Activated CD4-positive, CD25-positive, alpha-beta regulatory T cell (primary cell): ENCODE measurements at places on chromosomes 3 and 15.

GRCh38 chr15:67977414-67978089 is 76.6 kb upstream of the PIAS1 start:
- no peak for DNase-seq

DNA sequence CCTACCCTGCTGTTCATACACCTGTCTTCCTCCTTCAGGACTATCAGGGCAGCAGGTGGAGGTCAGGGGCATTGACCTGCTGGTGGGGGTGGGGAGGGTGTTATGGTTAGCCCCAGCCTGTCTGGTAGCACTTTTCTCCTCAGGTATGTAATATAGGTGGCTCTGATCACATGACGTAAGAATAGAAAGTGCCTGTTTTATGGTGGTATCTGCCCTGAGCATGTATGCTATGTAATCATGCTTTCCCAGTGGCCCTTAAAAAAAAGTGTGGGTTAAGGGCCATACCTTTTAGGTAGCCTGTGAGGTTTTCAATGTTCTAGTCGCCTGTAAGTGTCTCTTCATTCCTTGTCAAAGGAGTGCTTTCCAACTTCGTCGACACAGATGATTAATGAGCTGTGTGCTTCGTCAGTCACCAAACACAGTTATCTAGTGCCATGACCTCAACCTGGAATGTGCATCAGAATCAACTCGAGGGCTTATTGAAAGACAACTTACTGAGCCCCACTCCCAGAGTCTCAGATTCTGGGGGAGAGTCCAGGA is 86.3 kb downstream of the KLHL25 start:
- DNase-seq, result no peak

DNA sequence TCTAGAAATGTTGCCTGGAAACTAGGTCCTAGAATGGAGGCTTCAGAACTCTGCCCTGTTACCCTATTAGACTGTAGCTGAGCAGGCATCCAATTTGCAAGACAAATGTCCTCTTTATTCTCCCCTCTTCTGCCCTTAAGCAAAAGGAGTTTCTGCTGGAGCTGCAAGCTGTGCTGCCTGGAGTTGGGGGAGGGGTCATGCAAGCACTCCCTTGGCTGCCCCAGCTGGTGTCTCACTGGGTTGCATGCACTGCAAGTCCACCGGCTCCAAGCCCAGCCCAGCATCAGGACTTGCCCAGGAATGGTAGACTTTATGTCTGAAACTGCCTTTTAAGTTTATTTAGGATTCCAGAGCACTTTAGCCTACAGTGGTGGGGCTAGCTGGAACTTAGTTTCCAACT is 15.7 kb upstream of the RBP2 start:
- no peak for DNase-seq

- DNase-seq, result no peak
These were observed 5.4 kb downstream of the SOX14 start for GRCh38 chr3:137769322-137770065.

DNA sequence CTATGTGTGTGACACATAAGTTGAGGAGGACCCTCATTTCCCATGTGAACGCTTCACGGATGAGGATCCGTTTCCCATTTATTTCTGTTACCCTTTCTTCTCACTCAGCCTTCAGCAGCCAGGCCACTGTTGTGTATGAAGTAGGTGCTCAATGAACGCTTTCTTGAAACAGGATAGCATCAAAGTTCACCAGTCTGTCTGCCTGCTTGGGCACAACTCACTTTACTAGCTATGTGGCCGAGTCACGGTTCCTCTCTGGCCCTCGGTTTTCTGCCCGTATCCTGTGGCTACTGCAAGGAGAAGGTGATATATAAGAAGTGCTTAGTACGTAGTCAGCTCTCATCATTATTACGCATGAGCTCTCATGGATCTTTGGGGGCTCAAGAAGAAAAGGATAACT is 22.4 kb downstream of the ACSBG1 start:
- DNase-seq, result no peak

GRCh38 chr3:127784865-127785710 is 37.2 kb downstream of the MGLL start:
- no peak for DNase-seq

- no peak for DNase-seq
These were observed 90.5 kb downstream of the TGFBR2 start for GRCh38 chr3:30696896-30697295.

DNA sequence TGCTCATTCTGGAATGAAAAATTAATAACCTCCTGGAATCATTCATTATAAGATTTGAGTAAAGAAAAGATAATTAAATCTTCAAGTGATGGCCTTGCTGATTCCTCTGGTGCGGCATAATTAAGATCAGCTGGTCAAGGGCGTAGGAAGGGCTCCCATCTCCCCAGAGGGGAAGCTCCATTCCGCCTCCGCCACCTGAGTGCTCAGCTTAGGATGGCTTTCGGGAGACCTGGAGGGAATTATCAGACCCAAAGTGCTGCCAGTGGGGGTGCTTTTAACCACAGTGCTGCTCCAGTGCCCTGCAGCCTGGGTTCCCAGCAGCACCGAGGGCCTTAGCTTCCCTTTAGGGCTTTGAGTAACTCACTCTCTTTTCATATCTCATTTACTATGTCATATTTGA is 556.6 kb upstream of the RGMA start:
- DNase-seq, result no peak

- no peak for DNase-seq
These were observed 47.6 kb downstream of the ROPN1B start for GRCh38 chr3:126016616-126017015.

GRCh38 chr15:84879088-84879780 is 5.2 kb upstream of the SLC28A1 start:
- no peak for DNase-seq

DNA sequence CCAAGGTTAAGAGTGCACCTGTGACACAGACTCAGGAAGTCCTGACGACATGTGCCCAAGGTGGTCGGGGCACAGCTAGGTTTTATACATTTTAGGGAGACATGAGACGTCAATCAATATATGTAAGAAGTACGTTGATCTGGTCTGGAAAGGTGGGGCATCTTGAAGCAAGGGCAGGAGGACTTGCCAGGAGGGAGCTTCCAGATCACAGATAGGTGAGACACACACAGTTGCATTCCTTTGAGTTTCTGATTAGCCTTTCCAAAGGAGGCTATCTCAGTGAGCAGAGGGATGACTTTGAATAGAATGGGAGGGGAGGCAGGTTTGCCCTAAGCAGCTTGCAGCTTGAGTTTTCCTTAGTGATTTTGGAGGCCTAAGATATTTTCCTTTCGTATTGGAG is 257.4 kb downstream of the CGGBP1 start:
- DNase-seq, result no peak

DNA sequence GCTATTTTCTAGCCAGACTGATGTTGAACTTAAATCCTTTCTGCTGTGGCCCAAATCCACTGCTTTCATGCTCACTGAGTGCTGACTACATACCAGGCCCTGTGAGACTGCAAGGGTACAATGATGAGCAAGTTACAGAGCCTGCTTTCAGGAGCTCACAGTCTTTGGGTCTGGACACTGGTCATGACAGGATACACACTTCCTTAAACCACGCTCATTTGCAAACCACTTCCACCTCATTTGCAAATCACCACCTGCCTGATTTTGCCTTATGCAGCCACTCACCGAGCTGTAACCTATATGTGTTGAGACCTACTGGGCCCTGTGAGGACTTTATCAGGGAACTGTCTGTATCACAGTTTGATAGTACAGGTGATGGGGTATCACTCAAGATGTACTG is 50.2 kb upstream of the LRRC58 start:
- no peak for DNase-seq

GRCh38 chr3:175670557-175670956 is 811.4 kb downstream of the NAALADL2 start:
- no peak for DNase-seq

GRCh38 chr3:37862219-37862902 is 681 bp downstream of the CTDSPL start:
- DNase-seq, result no peak

GRCh38 chr15:66216806-66217205 is 36.7 kb downstream of the MEGF11 start:
- no peak for DNase-seq

DNA sequence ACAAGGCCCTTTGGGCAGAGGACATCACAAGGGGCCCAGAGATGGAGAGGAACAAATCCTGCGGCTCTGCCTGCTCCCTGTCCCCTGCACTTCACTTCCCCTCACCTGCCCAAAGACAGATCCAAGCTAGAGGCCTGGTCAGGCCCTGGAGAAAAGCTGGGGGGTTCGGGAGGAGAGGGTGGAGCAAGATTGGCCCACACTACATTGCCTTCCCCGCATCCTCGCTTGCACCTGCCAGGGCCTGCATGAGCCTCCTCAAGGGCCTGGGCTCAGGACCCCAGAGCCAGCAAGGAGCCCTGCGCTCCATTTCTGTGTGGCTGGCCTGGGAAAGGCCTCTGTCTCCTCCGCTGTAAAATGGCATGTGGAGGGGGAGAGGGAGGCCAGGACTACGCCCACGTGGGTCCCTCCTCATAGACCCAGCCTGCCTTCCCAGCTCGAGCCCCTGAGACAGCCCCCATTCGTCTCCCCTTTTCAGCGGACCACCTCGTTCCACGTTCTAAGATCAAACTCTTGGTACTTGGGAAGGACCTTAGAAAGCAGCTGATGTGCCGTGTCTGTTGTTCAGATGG is 106.0 kb downstream of the HMG20A start:
- DNase-seq, result no peak
